H9 (cell line): ENCODE measurements at places on chromosomes 12 and 14.
A peak's percentile ranks its signal among the peaks of the same experiment; 100 is the strongest.

GRCh38 chr14:103122947-103123633, at the start of gene TNFAIP2:
TNFAIP2 (plus strand) TSS chr14:103123461; CDS start chr14:103126458, 2,997 bp downstream.
- DNase-seq: peak; percentile 82

DNA sequence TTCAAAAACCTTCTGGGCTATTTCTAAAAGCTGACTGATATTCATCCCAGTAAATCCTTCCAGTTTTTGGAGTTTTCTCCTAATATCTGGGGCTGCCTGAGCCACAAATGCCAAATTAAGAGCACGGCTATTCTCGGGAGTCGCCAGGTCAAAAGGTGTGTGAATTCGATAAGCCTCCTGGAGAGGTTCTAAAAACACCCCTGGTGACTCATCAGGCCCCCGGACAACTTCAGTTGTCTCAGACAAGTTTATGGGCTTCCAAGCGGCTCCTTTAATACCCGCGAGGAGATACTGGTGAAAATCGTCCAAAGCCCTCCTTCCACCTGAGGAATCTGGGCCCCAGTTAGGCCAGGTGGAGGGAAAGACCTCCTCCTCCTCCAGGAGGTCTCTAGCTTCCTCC, 677.1 kb downstream of the TMEM121 start:
- DNase-seq: no peak

DNA sequence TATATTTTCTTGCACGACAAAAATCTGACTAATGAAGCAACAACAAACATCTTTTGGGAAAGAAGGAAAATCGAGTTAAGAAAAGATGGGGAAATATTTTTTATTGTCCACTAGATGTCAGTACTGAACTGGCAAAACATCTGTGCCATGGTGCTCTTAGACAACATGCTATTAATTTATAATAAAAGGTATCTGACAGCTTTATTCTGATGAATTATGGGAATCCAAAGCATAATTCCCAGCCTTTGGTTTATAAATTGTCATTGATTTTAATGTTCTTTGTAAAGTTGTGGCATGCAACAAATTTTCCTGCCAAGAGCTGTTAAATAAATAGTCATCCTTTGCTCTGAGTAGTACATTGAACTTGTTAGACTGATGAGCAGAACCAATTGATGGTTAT, 231.2 kb downstream of the ETNK1 start:
- DNase-seq: no peak

- DNase-seq: no peak
Observed at GRCh38 chr12:112017041-112017440, 3.8 kb downstream of the ERP29 start.

- no peak for DNase-seq
Observed at GRCh38 chr14:90405101-90405500, 8.3 kb downstream of the CALM1 start.

DNA sequence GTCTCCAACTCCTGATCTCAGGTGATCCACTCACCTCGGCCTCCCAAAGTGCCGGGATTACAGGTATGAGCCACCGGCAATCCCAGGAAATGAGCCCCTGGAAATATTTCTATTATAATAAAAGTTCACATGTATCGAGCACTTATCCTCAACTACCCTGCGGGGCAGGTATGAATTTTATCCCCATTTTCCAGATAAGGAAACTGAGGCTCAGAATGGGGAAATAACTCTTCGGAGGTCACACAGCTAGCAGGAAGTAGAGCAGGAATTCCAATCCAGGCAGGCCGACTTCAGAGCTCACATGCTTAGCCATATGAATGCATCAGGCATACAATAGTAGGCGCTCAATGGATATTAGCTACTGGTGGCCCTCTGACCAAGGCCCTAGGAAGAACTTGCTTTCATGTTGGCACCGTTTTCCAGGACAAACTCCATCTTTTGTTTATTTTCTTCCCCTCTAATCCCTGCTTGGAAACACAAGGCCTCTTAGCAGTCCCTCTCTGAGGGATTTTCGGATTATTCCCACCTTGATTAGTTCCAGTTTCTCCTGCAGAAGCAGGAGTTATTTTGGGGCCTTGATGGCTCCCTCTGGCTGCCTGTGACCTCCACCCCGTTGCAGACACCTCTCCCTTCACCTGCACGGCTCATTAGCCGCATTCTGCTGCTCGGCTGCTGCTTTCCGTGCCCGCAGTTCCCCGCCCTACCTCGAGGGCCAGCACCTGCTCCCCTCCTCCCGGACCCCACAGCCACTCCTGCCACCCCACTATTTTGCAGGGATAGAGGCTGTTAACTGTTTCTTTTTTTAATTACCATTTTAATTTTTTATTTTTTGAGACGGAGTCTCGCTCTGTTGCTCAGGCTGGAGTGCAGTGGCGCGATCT, 18.7 kb upstream of the POP5 start:
- DNase-seq: peak; percentile 69

- DNase-seq: no peak
Observed at GRCh38 chr14:24084440-24084839, 9.7 kb upstream of the PCK2 start.

GRCh38 chr12:86521870-86522269, 265.7 kb upstream of the MGAT4C start:
- no peak for DNase-seq

DNA sequence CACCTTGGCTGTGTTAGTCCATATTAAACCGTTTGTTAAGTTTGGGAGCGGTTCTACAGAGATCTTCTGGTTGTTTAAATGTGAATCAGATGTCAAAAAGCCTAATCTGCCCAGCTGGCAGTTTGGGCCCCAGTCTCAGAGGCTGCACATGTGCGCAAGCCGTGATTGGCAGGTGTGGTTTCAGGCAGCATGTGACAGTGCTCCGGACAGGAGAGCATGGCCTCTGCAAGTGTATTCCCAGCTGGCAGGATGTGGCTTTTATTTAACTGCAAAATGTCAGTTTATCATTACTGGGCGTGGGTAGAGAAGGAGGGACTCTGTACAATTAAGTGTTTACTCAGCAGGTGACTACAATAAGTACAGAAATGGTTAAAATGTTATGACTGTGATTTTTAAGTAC, 77.5 kb downstream of the PELI2 start:
- no peak for DNase-seq

GRCh38 chr12:26825459-26826016, 7.5 kb downstream of the ITPR2 start:
- DNase-seq: no peak

- no peak for DNase-seq
Observed at GRCh38 chr12:22284871-22285270, 49.6 kb downstream of the ST8SIA1 start.

- no peak for DNase-seq
Observed at GRCh38 chr12:84756961-84757360, 155.6 kb downstream of the SLC6A15 start.

GRCh38 chr12:43338848-43339526, 213.0 kb downstream of the ADAMTS20 start:
- no peak for DNase-seq

GRCh38 chr12:50242751-50243191, 40.5 kb downstream of the LIMA1 start:
- no peak for DNase-seq

DNA sequence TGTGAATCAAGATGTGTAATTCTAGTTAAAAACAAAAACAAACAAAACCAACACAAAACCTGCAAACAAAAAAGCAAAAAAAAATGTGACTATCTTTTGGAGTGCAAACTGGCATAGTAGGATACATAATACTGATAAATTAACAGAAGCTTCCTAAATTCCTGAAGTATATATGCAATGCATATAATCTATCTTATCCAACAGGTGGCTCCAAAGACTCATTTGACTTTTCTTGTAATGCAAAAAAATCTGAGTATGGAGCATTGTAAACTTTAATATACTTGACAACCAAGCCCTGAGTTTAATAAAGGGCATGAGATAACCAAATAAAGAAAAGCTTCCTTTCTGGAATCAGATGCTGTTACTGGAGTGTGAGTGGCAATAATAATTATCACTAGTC, 1003.6 kb downstream of the FSCB start:
- DNase-seq: no peak

DNA sequence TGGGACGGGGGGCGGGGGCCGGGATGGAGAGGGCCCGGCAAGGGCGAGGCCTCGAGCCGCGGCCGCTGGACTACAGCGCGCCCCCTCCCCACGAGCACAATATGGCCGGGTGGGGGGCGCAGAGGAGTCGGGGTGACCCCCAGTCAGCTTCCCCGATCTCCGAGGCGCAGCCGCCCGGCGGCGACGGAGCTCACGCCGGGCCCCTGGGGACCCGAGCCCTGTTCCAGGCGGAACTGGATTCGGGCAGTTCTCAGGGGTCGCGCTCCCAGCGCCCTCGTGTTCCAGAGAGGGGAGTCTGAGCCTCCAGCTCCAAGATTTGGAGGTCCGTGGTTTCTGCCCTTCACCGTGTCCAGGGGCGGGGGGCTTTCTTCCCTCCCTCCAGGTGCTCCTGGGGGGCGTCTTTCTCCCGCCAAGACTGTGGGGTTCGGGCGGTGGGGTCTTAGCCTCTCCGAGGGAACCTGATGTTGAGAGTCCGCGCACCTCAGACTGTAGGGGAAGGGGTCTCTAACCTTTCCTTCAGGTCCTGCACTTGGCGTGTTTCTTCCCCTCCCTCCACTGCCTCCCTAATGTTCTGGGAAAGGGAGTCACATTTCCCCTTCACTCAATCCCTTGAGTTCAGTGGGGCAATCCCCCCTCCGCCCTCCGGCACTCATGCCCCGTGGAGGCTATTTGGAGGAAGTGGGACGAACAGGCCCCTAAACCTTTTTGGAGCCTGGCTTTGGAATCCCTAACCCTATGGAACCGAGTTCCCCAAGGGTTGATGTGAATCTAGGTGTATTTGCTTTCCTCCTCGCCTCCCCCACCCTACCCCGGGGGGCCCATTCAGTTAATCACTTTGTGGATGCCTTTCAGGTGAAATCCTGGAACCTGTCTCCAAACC, 584 bp downstream of the ACVR1B start:
- DNase-seq: peak; percentile 61

GRCh38 chr14:34649344-34649743, 19.4 kb upstream of the SNX6 start:
- DNase-seq: no peak

GRCh38 chr12:3897371-3897971, 24.3 kb upstream of the PARP11 start:
- DNase-seq: no peak

DNA sequence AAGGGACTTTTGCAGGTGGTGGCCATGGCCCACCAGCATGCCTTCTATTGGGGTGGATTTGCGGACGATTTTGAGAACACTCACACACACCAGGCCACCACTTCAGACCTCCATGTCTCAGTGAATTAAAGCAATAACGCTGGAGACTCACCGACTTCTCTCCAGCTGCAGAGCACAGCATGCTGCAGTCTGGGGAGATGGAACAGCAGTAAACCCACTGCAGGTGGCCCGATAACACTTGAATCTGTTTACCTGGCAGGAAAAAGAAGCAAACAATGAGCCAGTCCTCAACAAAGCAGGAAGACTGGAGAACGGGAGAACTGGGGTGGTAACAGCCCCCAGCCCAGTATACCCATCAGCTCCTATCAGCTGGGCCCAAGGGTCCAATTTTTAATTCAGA, 21.6 kb downstream of the RFC5 start:
- DNase-seq: no peak

DNA sequence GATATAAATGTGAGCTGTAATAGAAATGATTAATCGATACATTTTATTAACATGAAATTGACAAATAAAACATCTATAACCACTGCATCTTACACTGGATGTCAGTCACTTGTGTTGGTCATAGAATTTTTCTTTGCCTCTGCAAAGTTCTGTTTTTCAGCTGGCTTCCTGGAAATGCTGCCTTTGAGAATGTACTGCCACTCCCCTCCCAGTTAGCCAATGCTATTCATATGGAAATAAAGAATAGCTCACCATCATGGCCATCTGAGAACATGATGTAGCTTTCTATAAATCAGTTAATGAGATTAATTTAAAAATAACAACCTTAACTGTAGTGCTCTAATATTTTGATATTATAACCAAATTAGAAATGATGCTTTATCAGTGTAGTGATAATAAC, 41.1 kb downstream of the SLCO1B1 start:
- DNase-seq: no peak

DNA sequence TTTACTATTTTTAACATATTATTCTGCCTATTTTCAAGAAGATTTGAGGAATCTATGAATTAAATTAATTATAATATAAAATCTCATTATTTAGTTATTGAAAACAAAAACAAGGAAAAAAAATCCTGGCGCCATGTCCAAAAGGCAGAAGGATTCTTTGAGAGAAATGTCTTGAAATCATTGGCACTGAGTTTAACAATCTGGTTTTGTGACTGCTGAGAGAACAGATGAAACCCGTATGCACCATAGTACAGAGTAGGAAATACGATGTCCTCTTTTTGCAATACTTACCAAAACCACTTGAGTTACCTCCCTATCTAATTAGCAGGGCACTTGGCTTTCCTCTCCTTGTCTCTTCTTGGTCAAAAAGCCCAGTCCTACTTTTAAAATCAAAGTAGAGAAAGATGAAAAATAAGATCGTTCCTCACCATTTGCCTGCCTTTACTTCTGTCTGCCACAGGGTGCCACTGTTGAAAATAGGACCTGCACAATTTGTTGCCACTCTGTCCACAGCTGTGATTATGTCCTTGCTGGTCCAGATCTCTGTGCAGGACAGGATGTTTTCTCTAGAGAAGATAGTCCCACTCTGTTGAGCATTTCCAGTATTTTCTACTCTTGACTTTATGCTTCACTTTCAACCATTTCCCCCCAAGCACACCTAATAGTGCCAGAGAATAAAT, 179.7 kb downstream of the PDZRN4 start:
- DNase-seq: no peak

GRCh38 chr14:76597387-76597786, 163.9 kb upstream of the VASH1 start:
- no peak for DNase-seq

GRCh38 chr14:42307239-42307825, 700.7 kb downstream of the LRFN5 start:
- DNase-seq: no peak

- DNase-seq: no peak
Observed at GRCh38 chr12:32828552-32828951, 68.0 kb downstream of the PKP2 start.

DNA sequence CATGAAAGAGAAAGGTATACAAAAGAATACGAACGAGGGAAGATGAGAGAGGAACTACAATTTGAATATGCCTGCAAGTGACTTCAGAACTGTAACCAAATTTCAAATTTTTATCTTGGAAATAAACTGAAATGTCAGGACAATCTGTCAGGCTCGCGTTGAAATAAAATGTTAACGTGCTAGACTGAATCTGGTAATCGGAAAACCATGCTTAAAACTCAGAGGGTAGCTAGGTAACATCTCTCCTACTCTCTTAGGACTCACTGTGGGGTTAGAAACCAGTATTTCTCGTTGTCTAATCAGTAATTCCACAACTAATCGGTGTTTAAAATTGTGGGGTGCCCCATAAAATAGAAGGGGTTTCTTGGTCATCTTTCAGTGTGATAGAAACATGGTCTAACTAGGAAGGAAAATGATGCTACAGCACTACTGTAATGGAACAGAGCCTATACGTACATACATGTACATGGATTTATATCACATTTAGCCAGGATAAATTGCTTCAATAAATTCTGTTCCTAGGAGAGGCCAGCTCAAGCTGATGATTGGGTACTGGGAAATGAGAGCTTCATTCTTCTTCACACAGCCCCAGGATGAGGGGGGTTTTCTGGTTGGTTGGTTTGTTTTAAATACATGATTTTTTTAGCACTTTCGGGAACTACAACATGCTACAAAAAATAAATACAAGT, 23.9 kb downstream of the ATF7 start:
- no peak for DNase-seq

GRCh38 chr12:122139266-122139665, 34.8 kb downstream of the IL31 start:
- no peak for DNase-seq
